ENCODE measurements at places on chromosomes 4 and X. TPM values are rescaled to one million over a fixed set of nuclear protein-coding genes. Genes with fewer than 3 reads are reported as not detected.

MAP9 gene
- 15.3 TPM for total RNA-seq

N4BP2 gene
- 9.3 TPM for total RNA-seq

- H3K27ac ChIP-seq, result no peak overlapping the region
- no peaks in the 10 kb centered on the region for H3K36me3 ChIP-seq
- H3K4me3 ChIP-seq, result no peak overlapping the region
- H3K27me3 ChIP-seq, result no peaks in the 10 kb centered on the region
- no peak for DNase-seq
These were observed 37.0 kb upstream of the AREG start for GRCh38 chr4:74407891-74408290.

DNA sequence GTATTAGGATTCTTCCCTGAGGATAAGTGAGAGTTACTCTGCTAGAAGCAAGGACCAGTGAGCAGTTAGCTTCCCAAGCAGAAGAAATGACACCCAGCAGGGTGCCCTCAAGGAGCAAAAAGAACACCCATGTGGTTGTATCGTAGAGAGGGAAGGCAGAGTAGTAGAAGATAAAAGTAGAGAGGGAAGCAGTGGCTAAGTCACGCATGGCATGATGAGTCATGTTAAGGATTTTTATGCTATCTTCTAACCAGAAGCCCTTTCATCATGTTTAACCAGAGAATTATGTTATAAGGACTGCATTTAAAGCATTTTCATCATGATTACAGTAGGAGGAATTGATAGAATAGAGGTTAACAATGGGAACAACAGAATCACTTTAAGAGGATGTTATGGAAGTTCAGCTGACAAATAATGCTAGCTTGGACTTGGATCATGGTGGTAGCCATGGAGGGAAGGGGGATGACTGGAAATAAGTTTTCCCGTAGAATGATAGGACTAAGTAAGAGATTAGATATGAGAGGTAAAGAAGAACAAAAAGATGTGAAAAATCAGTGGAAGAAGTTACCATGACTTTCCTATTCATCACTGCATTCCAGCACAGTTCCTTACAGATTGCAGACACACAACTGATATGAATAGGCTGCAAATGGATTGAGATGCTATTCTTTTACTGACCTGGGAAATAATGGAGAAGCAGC, 383.5 kb upstream of the INTU start:
- H3K36me3 ChIP-seq, result no peaks in the 10 kb centered on the region
- H3K27me3 ChIP-seq, result no peaks in the 10 kb centered on the region
- no peak for DNase-seq
- no peaks in the 10 kb centered on the region for H3K4me1 ChIP-seq
- no peak overlapping the region for H3K4me3 ChIP-seq

GRCh38 chrX:118228041-118228440, 111.4 kb upstream of the KLHL13 start:
- H3K27ac ChIP-seq, result no peak overlapping the region
- H3K36me3 ChIP-seq, result no peaks in the 10 kb centered on the region
- H3K4me3 ChIP-seq, result no peak overlapping the region
- H3K4me1 ChIP-seq, result no peaks in the 10 kb centered on the region
